Activated CD8-positive, alpha-beta T cell treated with anti-CD3 and anti-CD28 coated beads for 36 hours (primary cell): ENCODE measurements at places on chromosomes 3 and 15. TPM values are rescaled to one million over a fixed set of nuclear protein-coding genes. Genes with fewer than 3 reads are reported as not detected.

The NEK10 gene
- total RNA-seq = 0.29 TPM

GRCh38 chr3:2823437-2824211, 286.6 kb downstream of the IL5RA start:
- no peak overlapping the region for H3K27ac ChIP-seq
- no peaks in the 10 kb centered on the region for H3K4me1 ChIP-seq
- no peak overlapping the region for H3K4me3 ChIP-seq
- DNase-seq = no peak
- peaks cover 3% of the 10 kb centered on the region for H3K27me3 ChIP-seq
- H3K36me3 ChIP-seq = no peaks in the 10 kb centered on the region

The GOLGA8B gene
- total RNA-seq = 86.9 TPM

- H3K36me3 ChIP-seq = no peaks in the 10 kb centered on the region
- H3K27ac ChIP-seq = no peak overlapping the region
- no peak for DNase-seq
- no peak overlapping the region for H3K4me3 ChIP-seq
- peaks cover 4% of the 10 kb centered on the region for H3K4me1 ChIP-seq
Observed at GRCh38 chr3:151382671-151383070, 1.9 kb downstream of the P2RY12 start.

GRCh38 chr3:32285891-32286290, 47.4 kb downstream of the CMTM8 start:
- H3K36me3 ChIP-seq = no peaks in the 10 kb centered on the region
- H3K4me3 ChIP-seq = no peak overlapping the region
- DNase-seq = no peak
- H3K27me3 ChIP-seq = no peaks in the 10 kb centered on the region

- H3K4me1 ChIP-seq = peaks cover 23% of the 10 kb centered on the region
- H3K27me3 ChIP-seq = no peaks in the 10 kb centered on the region
- H3K4me3 ChIP-seq = no peak overlapping the region
- peaks cover 2% of the 10 kb centered on the region for H3K36me3 ChIP-seq
- H3K27ac ChIP-seq = no peak overlapping the region
Observed at GRCh38 chr15:57227899-57228298, 148.4 kb upstream of the CGNL1 start.
